T-helper 9 cell (primary cell): ENCODE measurements at places on chromosomes 4 and X.

DNA sequence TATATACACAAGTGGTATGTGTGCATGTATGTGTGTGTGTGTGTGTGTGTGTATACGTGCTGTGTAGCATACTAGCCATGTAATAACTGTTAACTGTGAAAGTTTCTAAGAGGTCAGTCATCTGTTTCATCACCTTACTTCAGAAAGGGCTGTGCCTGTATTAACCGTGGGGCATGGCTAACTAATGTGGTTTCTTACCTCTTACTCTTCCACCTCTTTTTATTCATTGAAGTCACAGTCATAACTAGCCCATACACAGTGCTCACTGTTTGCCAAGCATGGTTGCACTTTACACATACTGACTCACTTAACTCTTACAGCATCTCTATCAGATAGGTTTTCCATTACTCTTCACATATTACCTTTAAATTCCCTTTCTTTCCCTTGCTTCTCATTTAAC lies 23.7 kb upstream of the LRAT start:
- DNase-seq = no peak

DNA sequence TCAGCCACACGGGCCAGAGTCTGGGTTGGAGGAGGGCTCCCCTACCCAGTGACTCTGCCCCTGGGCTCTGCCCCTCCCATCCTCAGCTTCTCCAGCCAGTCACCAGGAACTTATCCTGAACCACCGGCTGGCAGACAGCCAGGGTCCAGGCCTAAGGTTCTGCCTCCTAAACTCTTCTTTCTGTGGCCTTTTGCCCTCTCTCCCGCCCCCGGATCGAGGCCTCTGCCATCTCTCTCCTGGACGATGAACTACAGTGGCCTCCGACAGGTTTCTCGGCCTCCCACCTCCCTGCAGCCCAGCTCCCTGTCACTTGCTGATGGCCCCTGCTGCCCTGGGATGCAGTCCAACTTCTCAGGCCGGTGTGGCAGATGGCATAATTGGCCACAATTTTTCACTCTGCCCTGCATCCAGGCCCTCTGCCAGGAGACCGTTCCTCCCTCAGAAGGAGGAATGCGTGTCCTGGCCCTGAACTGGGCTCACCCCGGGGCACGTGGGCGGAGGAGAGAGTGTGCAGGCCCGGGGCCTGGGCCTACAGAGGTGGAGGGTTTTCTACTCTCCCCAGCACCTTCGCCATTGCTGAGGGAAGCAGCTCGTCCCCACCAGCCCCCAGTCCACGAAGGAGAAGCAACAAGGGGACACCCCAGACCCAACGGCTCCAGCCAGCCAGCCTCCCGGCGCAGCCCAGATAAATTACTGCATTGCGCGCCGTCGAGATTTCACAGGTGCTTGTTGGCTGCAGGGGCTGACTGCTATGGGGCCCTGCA lies 81.9 kb upstream of the LRPAP1 start:
- no peak for DNase-seq

- DNase-seq = no peak
Observed at GRCh38 chr4:25028851-25029250, 1.9 kb downstream of the LGI2 start.

GRCh38 chrX:54798137-54798536 lies at the start of gene ITIH6:
TSS of gene ITIH6 (minus strand) at chrX:54798255. CDS start at chrX:54798210, 45 bp downstream.
- no peak for DNase-seq

DNA sequence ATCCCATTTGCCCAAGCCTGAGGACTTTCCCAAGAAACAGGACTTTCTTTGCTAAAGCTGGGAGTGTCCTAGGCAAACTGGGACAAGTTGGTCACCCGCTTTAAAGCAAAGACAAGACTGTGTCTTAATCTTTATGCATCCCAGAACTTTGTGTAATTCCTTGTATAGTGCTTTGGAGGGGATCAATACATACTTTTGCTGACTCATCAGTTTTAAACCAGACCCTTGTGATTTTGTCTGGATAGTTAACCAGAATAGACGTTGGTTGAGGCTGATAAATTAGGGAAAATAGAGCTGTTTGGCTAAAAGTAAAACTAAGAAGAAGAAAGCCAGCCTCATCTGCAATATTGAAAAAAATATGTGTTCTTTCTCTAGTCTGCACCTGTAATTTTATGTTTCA lies 82.8 kb downstream of the IL1RAPL1 start:
- no peak for DNase-seq

- no peak for DNase-seq
Observed at GRCh38 chrX:102650903-102651241, 411 bp upstream of the GPRASP1 start.

- DNase-seq = no peak
Observed at GRCh38 chr4:129327637-129328036, 231.7 kb downstream of the C4orf33 start.

DNA sequence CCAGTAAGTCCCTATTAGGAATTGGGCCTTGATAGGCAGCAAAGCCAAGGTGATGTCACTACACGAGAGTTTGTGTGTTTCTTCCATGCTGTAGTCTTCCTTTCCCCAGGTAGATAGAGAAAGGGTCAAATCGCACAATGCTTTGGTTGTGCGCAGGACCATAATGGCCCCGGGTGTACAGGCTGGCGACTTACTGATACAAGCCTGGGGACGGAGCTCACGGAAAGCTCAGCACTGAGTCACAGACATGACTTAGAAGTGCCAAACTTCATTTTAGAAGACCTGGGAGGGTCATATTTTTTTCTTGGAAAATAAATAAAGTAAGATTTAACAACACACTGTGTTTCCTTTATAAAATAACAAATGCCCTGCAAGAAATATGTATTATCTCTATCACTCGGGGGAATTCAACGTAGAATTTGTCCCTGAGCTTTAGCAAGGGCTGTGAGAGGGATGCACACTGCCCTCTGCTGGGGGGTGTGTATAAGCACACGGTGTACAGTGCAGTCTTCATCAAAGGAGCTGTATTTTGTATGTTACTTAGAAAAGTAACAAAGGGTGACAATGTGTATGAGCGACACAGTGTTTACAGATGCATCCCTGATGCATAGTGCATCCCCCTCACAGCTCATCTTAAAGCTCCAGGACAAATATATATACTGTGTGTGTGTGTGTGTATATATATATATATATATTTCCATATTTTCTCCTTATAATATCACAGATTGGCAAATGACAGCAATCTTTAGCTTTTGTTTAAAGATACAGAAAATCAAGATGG lies 254.5 kb upstream of the VEGFC start:
- DNase-seq = peak; percentile 39

DNA sequence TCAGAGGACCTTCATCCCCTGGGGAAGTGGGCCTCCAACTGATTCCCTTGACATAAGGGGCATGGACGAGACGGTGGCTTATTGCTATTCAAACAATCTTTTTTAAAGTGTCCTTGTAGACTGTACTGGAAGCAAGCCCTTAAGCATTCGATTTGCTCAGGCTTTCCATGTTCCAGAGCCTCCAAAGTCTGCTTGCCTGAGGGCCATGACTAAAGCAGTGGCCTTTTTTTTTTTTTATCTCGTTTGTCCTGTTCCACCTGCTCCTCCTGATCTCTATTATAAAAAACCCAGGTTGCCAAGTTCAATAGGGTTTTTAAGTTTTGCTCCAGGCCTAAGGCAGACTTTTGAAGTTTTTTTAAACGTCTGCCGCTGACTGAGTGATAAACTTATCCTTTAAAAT lies 103.7 kb upstream of the AADAT start:
- DNase-seq = no peak

DNA sequence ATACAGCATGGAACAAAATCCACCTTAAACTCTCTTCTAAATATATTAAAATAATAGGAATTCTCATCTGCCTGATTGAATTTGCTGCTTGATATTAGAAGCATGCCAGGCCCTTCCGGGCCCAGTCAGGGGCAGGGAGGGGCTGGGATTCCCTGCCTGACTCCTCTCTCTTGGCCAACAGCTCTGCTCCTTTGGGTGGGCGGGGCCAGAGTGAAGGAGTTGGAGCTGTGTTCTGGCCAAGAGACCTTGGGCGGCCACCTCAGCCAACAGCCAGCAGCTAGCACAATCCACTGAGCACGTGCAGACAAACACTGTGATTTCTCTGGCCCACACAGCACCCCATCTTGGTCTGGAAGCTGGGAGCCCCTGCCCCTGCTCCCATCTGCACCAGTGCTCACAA lies 140.3 kb downstream of the PJA1 start:
- no peak for DNase-seq

- no peak for DNase-seq
Observed at GRCh38 chr4:3046162-3046561, 28.2 kb downstream of the HTT-AS start.

DNA sequence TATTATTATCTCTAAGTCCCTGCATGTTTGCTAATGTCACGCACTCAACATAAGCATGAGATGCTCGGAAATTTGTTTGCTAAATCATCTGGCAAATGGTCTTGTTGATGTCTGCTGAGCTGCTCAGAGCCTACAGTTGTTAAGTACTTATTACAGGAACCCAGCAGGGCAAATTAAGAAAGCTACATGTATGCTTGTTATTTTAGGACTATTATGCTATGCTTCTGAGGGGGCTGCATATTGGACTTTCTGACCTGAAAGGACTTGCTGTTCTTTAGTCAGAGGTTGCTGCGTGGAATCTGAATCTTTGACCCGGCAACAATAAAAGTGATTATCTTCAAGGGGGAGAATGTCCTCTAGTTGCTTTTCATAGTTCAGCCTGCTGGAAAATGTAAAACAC lies 36.3 kb upstream of the TENM3 start:
- DNase-seq = no peak

- DNase-seq = no peak
Observed at GRCh38 chr4:124943145-124943889, 230.8 kb upstream of the ANKRD50 start.

DNA sequence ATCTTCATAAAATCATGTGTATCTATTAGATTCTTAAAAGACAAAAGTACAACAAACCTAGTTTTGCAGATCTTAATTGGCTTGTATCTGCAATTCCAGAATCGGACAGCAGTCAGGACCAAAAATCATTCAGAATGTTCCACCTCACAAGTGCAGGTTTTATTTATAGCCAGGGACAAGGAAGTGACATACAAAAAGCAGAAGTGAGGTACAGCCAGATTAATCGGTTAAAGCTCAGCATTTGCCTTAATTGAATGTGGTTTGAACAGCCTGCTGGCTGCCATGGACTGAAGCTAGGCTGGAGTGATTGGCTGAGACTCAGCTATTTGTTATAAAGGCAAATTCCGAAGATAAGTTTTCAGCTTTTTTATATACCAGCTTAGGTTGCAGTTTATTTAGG lies 932.6 kb downstream of the C4orf33 start:
- DNase-seq = no peak

DNA sequence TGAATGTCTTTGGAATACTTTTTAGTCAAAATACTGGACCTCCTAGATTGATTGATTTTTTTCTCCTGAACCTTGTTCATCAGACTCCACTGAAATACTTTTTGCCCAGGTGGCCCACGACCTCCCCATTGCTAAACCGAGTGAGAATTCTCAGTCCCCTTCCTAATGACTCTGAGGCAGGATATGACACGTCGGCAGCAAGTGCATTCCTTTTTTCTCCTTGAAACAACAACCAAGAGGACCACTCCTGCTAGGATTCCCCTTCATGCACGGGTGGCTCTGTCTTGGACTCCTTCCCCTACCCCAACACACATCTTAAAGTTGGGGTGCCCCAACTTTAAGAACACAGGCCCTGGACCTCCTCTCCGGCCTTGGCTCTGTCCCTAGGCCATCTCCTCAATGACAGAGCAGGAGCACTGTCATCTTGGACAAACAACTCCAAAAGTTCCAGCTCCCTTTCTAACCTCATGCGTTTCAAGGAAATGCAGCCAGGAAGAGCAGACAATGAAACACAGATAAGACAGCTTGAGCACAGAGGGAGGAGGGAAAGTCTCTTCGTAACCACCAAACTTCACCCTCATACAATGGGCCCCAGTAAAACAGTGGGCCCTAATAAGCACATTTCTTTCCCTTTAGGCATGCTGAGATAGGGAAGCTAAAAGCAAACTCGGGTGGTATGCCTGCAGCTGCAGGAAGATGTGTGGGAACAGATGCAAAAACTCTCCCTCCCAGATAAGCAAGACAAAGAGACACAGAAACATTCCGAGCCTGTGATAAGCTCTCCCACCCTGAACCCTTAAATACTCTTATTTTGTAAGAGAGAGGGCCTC lies 33.9 kb downstream of the ZBTB49 start:
- DNase-seq = no peak

DNA sequence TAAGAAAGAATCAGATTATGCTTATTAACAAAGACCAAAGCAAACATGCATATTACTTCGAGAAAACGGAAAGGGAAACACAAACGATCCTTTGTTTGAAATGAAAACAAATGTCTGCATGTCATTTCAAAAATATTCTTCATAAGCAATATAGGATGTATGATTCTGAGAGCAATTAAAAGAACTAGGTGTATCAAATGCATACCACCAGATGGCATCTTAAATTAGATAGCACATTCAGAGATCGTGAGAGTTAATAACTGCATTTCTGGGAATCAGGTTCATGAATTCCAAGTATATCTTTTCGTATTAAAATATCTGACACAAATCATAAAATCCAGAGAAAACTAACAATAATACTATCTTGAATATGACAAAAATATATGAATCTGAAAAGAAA lies 159.5 kb downstream of the PPP3CA start:
- no peak for DNase-seq

DNA sequence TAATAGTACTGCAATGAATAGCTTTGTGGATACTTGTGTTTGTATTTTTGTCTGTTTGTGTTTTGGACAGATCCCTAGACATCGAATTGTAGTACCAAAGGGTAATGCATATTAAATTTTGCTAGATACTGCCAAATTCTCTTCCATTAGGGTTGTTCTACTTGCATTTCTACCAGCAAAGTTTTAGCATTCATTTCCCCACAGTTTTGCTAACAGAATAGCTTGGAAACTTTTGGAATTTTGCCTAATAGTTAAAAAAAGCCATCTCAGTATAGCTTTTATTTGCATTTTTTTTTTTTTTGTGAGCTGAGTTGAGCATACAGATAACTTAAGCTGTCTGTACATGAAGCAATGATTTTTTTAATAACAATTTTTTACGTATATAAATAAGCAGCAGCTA lies 1084.9 kb downstream of the ADGRL3 start:
- no peak for DNase-seq

DNA sequence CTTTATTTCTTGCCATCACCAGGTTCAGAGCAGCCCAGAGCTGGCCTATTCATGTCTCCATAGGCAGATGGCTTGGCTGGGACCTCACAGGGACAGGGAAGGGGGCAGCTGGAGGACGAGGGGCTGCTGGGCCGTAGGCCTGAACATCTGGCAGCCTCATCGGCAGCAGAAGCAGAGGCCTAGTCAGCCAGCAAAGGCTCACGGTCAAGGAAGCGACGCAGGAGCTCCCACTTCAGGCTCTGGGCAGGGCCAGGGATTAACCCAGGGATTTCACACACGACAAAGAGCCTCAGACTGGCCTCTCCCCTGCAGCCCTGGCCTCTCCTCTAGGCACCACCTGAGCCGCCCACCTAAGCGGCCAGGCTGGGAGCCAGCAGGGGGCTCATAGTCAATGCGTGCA lies 46.0 kb upstream of the MAN2B2 start:
- no peak for DNase-seq
